ENCODE measurements at places on chromosomes 1 and 21. TPM values are rescaled to one million over a fixed set of nuclear protein-coding genes. Genes with fewer than 3 reads are reported as not detected.

- H3K36me3 ChIP-seq, result no peaks in the 10 kb centered on the region
- peak overlapping the region; percentile 43 for H3K4me3 ChIP-seq
- peaks cover 16% of the 10 kb centered on the region for H3K4me1 ChIP-seq
Observed at GRCh38 chr1:184037849-184038591, 492 bp upstream of the COLGALT2 start.

DNA sequence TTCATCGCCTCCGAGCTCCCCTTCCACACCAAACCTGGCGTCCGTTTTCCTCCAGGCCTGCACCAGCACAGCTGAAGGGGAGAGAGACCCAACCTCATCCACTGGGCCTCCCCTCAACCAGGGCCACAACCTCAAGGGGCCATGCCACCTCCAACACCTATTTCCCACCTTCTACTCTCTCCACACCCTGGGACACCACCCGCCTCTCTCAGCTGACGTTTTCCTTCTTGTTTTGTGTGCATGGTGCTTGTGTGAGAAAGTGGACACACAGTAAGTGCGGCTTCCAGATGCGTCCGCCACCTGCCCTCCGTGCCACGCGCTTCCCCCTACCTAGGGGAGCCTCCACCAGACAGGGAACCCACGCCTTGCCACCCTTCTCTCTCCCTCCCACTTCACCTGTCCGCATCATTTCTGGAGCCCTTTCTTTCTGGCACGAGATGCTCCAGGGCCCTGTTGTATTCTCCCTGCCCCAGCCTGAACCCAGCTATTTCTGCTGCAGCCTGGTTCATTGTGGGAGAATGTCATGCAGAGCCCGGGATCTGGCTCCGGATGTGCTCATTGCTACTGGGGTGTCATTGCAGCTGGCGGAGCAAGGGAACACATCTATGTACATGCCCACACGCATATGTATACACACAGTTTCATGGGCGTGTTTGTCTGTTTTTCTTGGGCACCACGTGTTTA lies 1.3 kb upstream of the GNB1 start:
- H3K4me3 ChIP-seq, result peak overlapping the region; percentile 63

DNA sequence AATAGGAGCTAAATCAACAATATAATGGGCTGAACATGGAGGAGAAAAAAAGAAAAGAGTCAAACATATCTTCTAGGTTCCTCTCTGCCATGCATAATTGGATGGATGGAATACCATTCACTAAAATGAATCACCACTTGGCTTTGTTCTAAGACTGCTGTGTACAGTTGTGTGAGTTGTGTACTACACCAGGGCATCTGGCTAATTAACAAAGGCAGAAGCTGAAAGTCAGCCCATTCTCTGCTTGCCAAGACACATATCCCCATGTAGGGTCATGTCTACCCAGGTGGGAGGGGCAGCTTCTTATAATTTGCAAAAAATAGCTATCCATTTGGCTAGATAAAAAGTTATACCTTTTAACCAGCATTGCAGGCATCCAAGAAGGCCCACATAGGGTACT lies 21.0 kb downstream of the JUN start:
- H3K27ac ChIP-seq, result no peak overlapping the region
- no peaks in the 10 kb centered on the region for H3K27me3 ChIP-seq
- no peaks in the 10 kb centered on the region for H3K36me3 ChIP-seq
- peaks cover under 1% of the 10 kb centered on the region for H3K4me1 ChIP-seq

Gene GNAT2
- total RNA-seq, result 0.53 TPM

Gene THEM5
- total RNA-seq, result not detected

Gene HNRNPR
- total RNA-seq, result 199 TPM

Gene WDR77
- 73.2 TPM for total RNA-seq

Gene AQP10
- not detected for total RNA-seq

All from CD8-positive, alpha-beta memory T cell (primary cell).